IMR-90 (cell line): ENCODE measurements at places on chromosomes 3 and 15. TPM values are rescaled to one million over a fixed set of nuclear protein-coding genes. Genes with fewer than 3 reads are reported as not detected.
A peak's percentile ranks its signal among the peaks of the same experiment; 100 is the strongest.

DNA sequence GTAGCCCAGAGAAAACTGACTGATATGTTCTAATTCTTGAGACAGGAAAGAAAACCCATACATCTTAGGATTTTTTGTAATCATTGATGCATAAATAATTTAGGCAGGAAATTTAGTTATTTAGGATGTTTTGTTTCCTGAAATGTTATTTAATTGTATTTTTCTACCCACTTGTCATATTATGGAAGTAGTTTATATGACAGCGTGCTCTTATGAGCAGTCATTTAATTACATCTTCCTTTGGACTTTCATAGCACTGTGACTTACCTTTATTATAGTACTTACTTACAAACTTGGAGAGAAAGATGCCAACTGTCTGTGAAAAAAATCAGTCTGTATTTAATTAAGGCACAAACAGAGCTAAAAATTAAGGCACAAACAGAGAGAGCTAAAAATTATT, 65.0 kb downstream of the AKAP13 start:
- no peak overlapping the region for H3K27ac ChIP-seq
- no peaks in the 10 kb centered on the region for H3K27me3 ChIP-seq
- no peaks in the 10 kb centered on the region for H3K36me3 ChIP-seq
- peaks cover 2% of the 10 kb centered on the region; the same call in 1 of the 2 replicates for H3K4me1 ChIP-seq
- no peak for DNase-seq

DNA sequence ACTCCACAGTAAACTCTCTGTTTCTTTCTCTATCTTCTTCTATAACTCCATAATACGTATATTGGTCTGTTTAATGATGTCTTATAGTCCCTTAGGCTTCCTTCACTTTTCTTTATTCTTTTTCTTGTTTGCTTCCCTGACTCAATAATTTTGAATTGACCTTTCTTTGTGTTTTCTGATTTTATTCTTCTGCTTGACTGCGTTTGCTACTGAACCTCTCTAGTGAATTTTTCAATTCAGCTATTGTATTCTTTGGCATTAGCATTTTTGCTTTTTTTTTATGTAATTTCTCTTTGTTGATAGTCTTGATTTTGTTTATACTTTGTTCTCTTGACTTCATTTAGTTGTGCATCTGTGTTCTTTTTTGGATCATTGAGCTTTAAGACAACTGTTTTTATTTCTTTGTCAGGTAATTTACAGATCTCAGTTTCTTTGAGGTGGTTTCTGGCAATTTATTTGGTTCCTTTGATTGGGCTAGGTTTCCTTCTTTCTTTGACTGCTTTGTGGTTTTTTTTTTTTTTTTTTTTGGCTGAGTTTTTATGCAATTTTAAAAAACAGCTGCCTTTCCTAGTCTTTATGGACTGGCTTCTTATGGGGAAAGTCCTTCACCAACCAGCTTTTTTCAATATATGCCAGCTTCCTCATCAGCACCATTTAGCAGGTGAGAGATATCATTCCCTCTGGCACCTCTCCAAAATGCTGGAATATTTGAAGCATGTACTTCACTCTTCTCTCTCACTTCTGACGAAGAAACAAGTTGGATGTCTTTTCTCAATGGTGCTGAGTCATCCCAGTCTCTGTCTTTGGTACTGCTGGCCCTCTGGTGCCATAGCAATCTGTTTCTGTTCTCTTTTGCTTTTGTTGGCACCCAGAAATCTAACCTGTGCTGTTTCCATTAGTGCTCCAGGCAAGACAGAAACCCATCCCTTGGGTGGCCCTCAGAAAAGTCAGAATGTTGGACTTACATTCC, 17.6 kb downstream of the RSRC1 start:
- peaks cover 6% of the 10 kb centered on the region for H3K36me3 ChIP-seq
- no peaks in the 10 kb centered on the region for H3K4me1 ChIP-seq
- peak; percentile 29 for DNase-seq
- H3K27me3 ChIP-seq: no peaks in the 10 kb centered on the region
- H3K4me3 ChIP-seq: no peak overlapping the region

- H3K4me3 ChIP-seq: no peak overlapping the region
- H3K27ac ChIP-seq: no peak overlapping the region
- H3K27me3 ChIP-seq: peaks cover 15% of the 10 kb centered on the region
- DNase-seq: no peak
These were observed 34.7 kb upstream of the NOX5 start for GRCh38 chr15:68979816-68980215.

GRCh38 chr3:25287291-25287884, 140.7 kb upstream of the RARB start:
- H3K27ac ChIP-seq: no peak overlapping the region
- no peak for DNase-seq
- no peak overlapping the region for H3K4me3 ChIP-seq

DNA sequence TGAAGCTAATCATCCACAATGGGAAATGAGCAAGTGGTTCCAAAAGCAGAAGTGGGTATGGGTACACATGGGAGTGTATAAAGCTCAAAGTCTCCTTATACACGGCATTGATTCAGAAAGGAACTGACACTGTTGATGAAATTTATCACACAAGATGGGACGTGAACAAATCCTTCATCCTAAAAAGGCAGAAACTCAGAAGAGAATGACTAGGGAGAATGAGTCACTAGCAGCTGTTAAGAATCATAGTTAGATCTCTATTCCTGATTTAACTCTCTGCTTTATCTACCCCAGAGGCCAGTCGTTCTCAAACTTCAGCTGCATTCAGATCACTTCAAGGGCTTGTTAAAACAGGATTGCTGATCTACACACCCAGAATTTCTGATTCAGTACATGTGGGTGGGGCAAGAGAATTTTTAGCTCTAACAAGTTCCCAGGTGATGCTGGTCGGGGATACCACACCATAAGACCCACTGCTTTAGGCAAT, 97.7 kb upstream of the PHLDB2 start:
- H3K27ac ChIP-seq: peak overlapping the region; percentile 92
- no peaks in the 10 kb centered on the region for H3K36me3 ChIP-seq
- H3K4me1 ChIP-seq: peaks cover 27% of the 10 kb centered on the region
- no peak overlapping the region for H3K4me3 ChIP-seq

DNA sequence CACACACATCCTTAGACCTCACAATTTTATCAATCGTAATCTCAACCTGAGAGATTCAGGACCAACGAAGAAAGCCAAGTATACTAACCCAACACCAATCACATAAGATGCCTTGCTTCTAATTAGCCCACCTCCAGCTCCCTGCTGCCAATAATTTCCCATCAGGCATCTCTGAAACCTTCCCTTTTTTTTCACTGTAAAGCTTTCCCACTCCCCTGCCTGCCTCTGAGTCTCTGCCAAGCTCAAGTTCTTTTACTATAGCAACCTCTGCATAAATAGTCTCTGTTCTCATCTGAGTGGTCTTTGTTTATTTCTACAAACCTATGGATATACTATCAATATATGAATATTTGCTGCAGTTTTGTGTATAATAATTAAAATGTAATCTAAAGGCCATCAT, 86.5 kb downstream of the PIK3CB start:
- H3K4me1 ChIP-seq: 0 out of 2 replicates have a peak, but pooled peaks cover 1% of the 10 kb centered on the region
- no peak overlapping the region for H3K4me3 ChIP-seq
- no peak overlapping the region for H3K27ac ChIP-seq
- H3K27me3 ChIP-seq: no peaks in the 10 kb centered on the region

Gene ADAMTSL3
- under 0.01 TPM in 1 of 2 replicates, not detected in the other for total RNA-seq

Gene SIAH2
- 24.7 and 26.1 TPM in 2 replicates for total RNA-seq

Gene PLXND1
- total RNA-seq: 19.2 and 22.5 TPM in 2 replicates
